ENCODE measurements at places on chromosomes 7 and 10.

DNA sequence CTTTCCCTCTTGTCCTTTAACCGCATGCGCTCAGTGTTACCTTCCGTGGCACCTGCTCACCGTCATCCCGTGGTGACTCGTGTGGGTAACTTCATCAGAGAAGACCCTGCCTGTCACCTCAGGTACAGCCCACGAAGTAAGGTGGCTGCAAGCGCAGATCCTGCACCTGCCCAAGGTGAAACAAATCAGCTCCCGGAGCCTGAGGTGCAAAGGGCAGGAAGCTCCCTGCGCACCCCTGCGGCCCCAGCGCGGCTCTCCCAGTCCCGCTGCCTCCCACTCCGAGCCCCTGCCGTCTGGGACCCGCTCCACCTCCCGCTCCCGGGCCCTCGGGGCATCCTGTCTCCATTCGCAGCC lies 110.9 kb upstream of the LANCL2 start:
- DNase-seq: no peak

- peak; percentile 26 for DNase-seq
Observed at GRCh38 chr10:36221101-36221500, 579.0 kb upstream of the FZD8 start.

GRCh38 chr10:11344550-11344949 lies 266.9 kb downstream of the USP6NL start:
- no peak for DNase-seq

DNA sequence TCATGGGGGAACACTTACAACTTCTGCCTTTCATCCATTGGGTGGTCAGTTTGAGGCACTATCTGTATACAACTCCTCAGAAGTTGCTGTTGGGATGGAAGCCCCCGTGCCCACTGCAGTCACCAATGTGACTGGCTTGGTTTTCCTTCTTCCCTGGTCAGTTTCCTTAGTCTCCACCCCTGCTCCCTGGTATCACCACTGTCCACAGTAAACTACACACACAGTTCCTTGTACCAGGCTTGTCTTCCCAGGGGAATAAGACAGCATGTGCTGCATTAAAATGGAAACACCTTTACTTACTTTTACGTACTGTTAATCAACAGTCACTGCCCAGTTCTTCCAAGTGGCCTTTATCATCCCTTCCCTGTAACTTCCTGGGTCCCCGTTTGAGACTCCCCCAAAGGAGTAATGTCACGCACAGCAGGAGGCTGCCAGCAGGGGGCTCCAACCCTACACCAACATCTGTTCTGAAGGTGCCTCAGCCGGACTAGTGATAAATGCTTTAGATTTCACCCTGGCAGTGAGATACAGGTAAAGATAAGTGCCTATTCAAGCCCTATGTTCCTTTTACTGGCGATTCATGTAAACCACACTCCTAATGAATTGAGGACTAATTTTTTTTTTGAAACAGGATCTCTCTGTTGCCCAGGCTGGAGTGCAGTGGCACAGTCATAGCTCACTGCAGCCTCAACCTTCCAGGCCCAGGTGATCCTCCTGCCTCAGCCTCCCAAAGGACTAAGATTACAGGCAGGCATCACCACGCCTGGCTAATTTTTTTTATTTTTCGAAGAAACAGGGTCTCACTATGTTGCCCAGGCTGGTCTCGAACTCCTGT lies 45.3 kb upstream of the PIK3AP1 start:
- no peak for DNase-seq

DNA sequence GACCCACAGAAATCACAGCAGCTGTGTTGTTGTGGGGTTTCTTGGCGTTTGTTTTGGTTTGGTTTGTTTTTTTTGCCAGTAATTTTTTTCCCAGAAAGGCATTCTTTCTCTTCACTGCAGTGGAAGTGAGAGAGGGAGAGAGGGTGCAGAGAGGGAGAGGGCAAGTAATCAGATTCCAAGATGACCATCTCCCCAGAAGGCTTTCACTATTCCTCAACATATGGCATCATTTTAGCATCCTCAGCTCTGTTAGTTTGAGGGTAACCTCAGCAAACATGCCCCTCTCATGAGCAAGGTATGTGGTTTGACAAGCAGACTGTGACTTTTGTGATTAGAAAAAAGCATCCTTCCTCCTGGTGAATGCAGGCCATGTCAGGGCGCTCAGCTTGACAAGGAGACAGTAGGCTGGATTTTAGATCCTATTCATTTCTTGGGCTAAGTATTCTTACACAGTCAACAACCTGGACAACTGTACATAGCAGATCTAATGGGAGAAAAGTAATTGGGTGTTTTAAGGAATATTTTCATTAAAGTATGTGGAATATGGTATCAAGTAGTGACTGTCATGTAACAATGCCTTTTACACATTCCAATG lies 86.3 kb upstream of the PIK3CG start:
- no peak for DNase-seq

GRCh38 chr10:28842321-28842720 lies 165.0 kb downstream of the BAMBI start:
- DNase-seq: no peak

DNA sequence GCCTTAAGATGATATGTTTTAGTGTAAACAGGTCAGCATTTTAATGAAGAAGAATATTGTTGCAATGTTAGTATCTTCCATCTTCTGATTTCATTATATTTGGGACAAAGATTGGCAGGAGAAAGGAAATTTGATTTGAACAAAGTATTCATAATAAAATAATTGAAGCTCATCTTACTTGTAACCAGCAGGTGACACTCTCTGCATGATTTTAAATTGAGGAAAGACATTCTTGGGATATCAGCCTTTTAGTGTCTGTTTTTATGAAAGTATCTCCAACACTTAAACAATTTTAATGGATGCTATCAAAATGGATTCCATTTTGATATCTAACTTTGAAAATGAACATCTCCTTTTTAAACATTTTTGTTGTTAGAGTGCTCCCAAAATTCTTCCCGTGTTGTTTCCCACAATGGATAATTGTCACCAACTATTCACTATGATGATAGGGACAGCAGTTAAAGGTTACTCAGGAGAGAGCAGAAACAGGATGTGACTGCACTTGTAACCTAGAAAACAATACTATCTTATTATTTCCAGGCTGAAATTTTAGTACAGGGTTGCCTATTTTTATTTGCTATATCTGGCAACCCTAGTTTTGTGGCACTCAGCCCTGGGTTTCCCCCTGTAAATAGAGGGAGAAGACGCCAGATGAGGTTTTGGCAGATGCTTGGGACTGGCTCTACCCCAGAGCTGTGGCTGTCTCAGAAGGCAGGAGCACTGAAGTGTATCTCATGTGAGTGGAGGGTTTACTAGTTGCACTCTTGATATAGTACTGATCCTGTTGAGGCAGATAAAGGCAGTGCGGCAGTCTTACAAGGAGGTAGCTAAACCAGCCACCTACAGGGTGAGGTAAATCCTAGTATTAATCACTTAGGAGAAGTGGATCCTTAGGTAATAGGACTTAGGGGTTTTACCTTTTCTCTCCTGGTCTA lies 31.0 kb upstream of the ABCB4 start:
- peak; percentile 22 for DNase-seq

DNA sequence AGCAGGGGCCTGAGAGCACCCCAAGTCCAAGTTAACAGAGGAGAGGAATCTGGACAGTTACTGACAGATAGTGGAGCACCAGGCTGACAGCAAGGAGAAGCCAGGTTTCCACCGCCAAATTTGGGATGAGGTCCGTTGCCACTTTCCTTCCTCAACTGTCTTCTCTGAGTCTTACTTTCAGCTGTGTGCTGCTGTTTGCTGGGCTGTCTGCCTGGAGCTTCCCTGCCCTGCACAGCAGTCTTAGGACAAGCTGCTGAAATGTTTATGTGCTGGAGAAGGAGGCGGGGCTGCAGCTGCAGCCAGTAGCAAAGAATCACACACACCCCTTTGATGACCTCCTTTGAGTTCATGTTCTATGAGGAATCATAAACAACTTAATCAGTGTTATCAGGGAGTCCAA lies 17.4 kb upstream of the CYP3A7 start:
- peak; percentile 4 for DNase-seq

- DNase-seq: no peak
Observed at GRCh38 chr7:21504021-21504420, 38.8 kb upstream of the DNAH11 start.

- no peak for DNase-seq
Observed at GRCh38 chr10:95457319-95457886, 103.8 kb downstream of the SORBS1 start.

GRCh38 chr10:48400850-48401220 lies 94.4 kb downstream of the MAPK8 start:
- no peak for DNase-seq

DNA sequence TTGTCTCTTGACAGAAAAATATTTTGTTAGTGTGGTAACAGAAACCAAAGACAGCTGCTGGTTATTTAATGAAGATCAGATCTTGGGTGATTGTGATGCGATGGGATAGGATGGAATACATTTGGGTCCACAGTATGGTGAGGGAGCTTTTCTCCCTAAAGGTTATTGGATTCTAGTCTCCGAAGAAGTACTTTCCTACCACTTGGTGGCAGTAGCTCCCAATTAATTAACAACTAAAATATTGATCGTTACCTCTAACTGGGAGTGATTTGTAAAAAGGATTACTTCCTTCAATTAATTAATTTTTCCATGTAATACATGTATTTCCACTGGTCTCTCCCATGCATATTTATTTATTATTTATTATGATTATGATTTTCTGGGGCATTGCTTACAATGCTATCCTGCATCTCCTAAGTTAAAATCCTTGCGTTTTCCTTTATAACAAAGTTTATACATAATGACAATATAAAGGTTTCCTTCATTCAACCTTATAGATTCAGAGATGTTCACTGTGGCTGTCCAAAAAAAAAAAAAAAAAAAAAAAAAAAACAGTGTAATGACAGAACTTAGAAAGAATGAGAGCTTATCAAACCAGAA lies 25.6 kb downstream of the TMEM196 start:
- peak; percentile 24 for DNase-seq

DNA sequence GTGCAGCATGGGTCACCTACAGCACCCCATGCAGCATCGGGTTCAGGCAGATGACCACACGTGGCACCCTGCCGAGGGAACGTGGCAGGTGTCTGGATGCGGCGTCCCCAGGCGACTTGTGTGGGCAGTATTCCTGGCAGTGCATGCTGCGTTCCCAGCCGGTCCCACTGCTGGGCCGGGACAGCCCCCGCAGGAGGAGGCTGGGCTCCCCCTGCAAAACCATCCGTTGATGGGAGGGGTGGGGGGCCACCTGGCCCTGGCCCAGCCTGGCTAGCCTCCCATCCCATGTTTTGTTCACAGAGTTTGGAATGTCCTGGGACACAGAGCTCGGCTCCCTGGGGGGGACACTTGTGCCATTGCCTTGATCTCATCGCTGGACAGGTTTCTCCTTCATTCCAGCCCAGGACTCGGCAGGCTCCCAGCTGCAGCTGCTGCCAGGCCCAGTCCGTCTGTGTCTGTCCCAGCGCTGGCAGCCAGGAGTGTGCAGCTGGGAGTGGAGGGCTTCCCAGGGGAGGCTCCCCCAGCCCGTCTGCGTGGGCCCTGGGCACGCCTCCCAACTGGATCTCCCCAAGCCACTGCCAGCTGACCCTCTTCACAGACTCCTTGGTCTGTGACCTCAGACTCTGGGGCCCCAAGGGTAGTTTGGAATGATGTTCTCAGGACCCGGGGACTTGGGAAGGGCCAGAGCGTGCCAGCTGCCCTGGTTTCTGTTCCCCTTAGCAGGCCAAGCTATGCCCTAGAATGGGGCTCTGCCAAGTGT lies 32.6 kb downstream of the TMEM270 start:
- DNase-seq: no peak

DNA sequence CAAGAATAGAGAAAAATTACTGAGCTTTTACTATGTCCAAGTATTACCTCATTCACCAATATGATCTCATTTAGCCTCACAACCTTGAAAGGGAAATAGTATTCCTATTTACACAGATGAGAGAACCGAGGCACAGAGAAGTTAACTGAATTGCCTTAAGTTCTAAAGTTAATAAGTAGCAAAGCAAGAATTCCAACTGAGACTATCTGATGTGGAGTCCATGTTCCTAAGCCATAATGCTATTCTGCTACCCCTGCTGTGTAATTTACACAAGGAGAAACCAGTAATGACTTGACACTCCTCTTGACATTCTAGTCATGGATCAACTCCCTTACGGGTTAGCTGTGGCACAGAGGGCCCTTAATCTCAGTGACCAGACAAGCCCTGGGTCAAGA lies 60.7 kb downstream of the ABCB4 start:
- DNase-seq: no peak

GRCh38 chr10:80192553-80192952 lies 12.8 kb downstream of the ANXA11 start:
- no peak for DNase-seq

DNA sequence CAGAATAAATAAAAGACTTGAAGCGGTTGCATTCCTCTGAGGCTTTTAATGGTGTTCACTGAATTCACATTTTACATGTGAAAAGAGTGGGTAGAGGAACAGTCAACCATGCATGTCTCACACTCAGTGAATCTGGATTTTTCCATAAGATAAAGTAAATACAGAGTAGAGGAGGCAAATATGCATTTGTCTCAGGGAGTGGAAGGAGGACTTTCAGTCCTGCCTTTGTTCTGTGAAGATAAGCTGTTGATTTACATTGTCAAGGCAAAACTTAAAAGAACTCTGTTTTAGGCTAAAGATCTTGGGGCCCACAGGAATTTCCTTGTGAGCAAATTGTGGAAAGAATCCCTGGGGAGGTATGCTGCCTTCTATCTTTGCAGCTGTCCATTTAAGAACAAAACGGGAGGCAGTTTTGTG lies 825.3 kb upstream of the MBL2 start:
- no peak for DNase-seq

GRCh38 chr10:72164617-72165016 lies 51.2 kb upstream of the ANAPC16 start:
- no peak for DNase-seq

GRCh38 chr10:49488056-49488717 lies 50.7 kb downstream of the ERCC6 start:
- no peak for DNase-seq

DNA sequence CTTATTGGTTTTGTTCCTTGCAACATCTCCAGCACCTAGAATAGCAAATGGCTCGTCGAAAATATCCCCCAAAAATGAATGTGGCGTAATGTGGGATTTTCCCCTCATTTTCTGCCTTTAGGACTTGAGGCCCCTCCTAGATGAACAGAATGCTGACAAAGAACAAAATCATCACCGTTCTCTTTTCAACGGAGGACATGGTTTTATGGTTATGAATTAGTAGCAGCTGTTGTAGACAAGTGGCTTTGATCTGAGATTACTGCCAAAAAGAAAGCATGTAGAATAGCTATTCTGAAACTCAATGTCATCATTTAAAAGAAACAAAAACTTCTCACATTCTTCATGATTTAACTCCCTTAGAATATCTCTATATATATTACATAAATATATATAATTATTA lies 17.2 kb upstream of the CALN1 start:
- DNase-seq: no peak

Data from hindlimb muscle (tissue), 1 donor.